ENCODE measurements at places on chromosomes 4 and X. TPM values are rescaled to one million over a fixed set of nuclear protein-coding genes. Genes with fewer than 3 reads are reported as not detected.

MCF2 gene
- 0.06 TPM for polyA plus RNA-seq

CFAP299 gene
- 1.3 TPM for polyA plus RNA-seq

SSX2 gene
- not detected for polyA plus RNA-seq

UGT2A3 gene
- 5.2 TPM for polyA plus RNA-seq

FGFBP2 gene
- 0.64 TPM for polyA plus RNA-seq

DNA sequence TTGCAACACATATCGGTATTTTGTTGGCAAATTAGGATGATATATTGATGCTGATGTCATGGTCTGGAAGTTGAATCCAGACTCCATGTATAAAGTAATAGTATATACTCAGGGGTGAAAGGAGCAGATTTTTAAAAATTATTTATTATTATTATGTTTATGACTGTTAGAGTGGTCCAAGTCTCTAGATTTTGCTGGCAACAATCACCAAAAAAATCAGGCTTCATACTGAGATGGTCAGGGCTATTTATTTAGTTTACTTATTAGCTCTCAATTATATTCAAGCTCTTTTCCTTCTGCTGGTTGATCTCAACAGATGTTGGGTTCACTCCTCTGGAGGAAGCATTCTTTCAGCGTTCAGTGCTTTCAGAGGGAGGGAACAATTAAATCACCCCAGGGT, 73.9 kb upstream of the VCX3B start:
- no peak for DNase-seq

MAGEB10 gene
- polyA plus RNA-seq = 0.07 TPM

CFAP47 gene
- polyA plus RNA-seq = 0.78 TPM

CENPI gene
- polyA plus RNA-seq = 8.7 TPM

GRCh38 chr4:99252746-99253145, 33.7 kb upstream of the ADH6 start:
- DNase-seq = no peak

DNA sequence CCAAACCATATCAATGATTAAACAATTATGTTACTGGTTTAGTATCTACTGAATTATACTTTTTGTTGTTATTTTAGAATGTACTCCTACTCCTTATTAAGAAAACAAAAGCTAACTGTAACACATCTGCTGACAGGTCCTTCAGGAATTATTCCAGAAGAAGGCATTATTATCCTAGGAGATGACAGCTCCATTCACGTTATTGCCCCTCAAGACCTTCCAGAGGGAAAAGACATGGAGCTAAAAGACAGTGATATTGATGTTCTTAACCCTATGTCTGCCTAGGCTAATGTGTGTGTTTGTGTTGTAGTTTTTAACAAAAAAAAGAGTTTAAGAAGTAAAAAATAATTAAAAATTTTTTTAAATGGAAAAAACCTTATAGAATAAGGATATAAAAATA, 206.8 kb upstream of the KLHL4 start:
- DNase-seq = no peak

- DNase-seq = no peak
Measured at GRCh38 chrX:124015721-124016120, 54.2 kb downstream of the STAG2 start.

DNA sequence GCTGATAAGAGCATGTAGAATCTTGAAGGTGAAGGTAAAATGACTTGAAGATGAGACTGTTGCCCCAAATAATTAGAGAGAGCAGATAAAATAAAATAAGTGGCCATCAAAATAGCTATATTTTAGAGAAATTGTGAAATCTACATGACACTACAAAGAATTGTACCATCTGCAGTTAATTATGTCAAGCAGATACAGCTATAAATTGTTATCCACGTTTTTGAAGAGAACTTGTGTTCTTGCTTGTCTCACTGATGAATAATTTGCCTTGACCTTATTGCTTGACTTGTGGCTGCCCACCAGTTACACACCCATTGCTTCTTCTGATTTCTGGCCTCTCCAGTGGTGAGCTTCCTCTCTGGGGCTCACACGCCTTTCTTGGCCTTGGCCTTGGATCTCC, 75.8 kb upstream of the TNIP3 start:
- no peak for DNase-seq

REPS2 gene
- polyA plus RNA-seq = 12.6 TPM

DNA sequence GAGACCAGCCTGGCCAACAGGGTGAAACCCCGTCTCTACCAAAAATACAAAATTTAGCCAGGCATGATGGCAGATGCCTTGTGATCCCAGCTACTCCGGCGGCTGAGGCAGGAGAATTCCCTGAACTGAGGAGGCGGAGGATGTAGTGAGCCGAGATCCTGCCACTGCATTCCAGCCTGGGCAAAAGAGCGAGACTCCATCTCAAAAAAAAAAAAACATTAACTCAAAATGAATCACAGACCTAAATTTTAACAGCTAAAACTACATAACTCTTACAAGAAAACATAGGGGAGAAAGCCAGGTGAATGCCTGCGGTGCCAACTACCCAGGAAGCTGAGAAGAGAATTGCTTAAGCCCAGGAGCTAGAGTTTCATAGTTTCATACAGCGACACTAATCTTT, 54.8 kb downstream of the TMEM165 start:
- DNase-seq = no peak

GRCh38 chr4:175614890-175615289, 197.2 kb downstream of the GPM6A start:
- no peak for DNase-seq

- no peak for DNase-seq
Measured at GRCh38 chr4:145446184-145446583, 35.5 kb upstream of the SMAD1 start.

DNA sequence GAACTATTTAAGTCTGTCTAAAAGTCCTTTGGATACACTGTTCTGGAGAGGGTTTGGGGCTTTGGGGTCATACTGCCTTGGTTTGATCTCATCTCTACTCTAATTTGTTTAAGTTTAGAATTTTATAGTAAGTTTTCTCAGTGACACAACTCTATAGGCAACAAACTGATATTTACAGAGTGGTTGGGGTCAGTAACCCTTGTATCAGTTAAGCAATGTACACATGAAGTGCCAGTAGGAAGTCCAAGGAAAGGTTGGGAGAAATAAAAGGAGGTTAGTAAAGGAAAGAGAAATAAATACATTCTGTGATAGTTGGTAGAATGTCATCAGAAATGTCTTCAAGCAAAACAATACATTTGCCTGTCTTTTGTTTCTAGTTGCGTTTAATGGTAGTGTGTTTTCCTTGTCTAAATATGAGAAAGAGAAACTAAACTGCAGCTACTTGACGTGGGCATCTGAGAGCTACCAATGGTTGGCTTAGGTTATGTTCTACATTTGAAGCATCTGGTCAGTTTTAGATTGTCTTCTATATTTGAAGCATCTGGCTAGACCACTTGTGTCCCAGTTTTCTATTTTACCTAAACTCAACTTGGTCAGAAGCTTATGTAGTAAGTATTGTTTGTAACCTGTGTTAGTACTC, 6.9 kb downstream of the ATP7A start:
- DNase-seq = no peak

GRCh38 chrX:10611441-10612090, 8.8 kb downstream of the MID1 start:
- DNase-seq = no peak

CLCN3 gene
- 61.1 TPM for polyA plus RNA-seq

LDB2 gene
- polyA plus RNA-seq = 77.6 TPM

DNA sequence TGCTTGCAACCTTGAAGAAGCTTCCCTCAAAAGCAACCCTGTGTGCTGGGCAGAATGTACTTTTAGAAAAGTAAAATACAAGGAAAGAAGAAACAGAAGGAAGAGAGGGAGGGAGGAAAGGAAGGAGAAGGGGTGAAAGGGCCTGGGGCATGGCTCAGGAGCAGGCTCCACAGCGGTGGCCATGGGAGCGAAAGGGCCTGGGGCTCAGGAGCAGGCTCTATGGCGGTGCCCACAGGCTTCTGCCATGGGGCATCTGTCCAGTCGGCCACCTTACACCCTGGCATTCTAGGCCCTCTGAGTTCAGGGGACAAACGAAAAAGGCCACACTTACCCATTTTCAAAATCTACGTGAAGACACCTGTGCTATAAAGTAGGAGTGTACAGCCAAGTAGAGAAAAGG, 31.4 kb downstream of the GAK start:
- DNase-seq = no peak

GRCh38 chr4:185669288-185669687, 134.0 kb upstream of the PDLIM3 start:
- DNase-seq = no peak

DNA sequence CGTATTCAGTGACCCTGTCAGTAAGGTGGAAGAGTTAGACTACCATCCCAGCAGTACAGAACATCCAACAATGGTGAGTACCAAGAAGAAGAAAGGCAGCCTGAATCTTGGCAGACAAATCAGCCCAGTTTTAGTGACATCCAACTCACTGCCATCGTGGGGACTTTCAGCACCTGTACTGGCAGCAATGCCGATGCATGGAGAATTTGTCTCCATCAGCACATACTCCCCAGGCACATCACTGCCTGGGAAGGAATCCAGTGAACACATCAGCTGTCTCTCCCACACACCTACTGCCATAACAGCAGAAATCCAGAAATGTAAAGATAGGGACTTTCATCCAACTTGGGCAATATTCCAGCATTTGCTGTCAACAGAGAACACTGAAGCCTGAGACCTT, 29.8 kb downstream of the PTCHD1 start:
- DNase-seq = no peak

F11 gene
- 1.1 TPM for polyA plus RNA-seq

Measured in left lung (tissue), 14 donors.